ENCODE measurements at places on chromosomes 1 and 21.

GRCh38 chr21:28298251-28298672, 694.4 kb downstream of the LTN1 start:
- no peak for DNase-seq

DNA sequence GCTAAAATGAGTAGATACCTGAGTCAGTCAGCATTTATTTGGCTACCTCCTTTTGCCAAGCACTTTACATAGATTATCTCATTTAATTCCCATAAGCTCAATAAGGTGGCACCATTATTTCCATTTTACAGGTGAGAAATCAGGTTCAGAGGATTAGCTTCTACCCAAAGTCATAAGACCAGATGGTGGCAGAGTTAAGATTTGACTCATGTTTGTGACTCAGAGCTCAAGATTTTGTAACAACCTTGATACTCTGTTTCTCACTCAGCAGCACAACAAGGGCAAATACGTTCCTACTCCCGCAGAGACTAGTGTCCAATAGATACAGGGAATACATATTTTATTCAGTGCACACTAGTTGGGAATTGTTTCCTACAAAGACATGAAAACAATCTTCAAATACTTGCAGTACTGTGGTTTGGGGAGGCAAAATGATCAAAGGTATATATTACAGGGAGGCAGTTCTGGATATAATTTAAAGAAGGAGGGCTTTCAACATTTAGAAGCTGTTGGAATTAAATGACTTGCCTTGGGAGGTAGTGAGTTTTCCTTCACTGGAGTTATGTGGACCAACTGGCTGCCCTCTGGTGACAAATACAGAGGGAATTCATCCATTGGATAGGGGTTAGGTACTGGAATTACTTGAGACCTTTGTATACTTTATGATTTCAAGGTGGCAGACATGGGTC, 3.6 kb downstream of the LEPR start:
- DNase-seq = no peak

- peak; percentile 10 for DNase-seq
Measured at GRCh38 chr1:239814306-239814881, 277.3 kb upstream of the FMN2 start.

GRCh38 chr1:176897350-176898236, 266.9 kb downstream of the ASTN1 start:
- DNase-seq = peak; percentile 4

GRCh38 chr1:114156538-114157274, 3.0 kb upstream of the SYT6 start:
- DNase-seq = no peak

DNA sequence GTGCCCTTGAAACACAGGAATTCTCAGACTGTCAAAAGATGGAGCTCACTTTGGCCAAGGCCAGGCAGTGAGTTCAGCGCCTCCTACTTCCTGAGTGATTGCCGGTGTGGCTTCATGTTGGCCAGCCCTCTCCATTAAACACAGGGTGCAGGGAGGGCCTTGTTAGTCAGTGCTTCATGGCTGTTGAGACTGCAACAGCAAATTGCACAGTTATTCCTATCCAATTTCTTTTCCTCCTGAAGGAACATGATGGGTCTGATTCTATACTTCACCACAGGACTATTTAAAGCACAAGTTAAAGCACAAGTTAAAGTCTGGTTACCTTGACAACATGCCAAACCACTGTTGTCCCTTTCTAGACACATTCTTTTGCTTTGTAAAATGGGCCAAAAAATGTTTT, 156.6 kb downstream of the SIPA1L2 start:
- no peak for DNase-seq

- no peak for DNase-seq
Measured at GRCh38 chr1:155455588-155456195, 106.9 kb downstream of the ASH1L start.

- no peak for DNase-seq
Measured at GRCh38 chr1:61337037-61337436, 254.7 kb downstream of the NFIA start.

- no peak for DNase-seq
Measured at GRCh38 chr1:193192586-193192985, 6.2 kb upstream of the B3GALT2 start.

GRCh38 chr1:232628335-232629249, 1.3 kb downstream of the SIPA1L2 start:
- DNase-seq = no peak

GRCh38 chr21:39181205-39181818, 1.9 kb downstream of the PSMG1 start:
- DNase-seq = no peak

DNA sequence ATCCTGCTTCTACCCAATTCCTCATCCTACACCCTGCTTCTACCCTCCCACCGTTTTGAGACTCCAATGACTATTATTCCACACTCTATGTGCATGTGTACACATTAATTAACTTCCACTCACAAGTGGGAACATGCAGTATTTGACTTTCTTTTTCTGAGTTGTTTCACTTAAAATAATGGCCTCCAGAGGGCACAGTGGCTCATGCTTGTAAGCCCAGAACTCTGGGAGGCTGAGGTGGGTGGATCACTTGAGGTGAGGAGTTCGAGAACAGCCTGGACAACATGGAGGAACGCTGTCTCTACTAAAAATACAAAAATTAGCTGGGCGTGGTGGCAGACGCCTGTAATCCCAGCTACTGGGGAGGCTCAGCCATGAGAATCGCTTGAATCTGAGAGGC, 464.8 kb downstream of the PTBP2 start:
- DNase-seq = no peak

DNA sequence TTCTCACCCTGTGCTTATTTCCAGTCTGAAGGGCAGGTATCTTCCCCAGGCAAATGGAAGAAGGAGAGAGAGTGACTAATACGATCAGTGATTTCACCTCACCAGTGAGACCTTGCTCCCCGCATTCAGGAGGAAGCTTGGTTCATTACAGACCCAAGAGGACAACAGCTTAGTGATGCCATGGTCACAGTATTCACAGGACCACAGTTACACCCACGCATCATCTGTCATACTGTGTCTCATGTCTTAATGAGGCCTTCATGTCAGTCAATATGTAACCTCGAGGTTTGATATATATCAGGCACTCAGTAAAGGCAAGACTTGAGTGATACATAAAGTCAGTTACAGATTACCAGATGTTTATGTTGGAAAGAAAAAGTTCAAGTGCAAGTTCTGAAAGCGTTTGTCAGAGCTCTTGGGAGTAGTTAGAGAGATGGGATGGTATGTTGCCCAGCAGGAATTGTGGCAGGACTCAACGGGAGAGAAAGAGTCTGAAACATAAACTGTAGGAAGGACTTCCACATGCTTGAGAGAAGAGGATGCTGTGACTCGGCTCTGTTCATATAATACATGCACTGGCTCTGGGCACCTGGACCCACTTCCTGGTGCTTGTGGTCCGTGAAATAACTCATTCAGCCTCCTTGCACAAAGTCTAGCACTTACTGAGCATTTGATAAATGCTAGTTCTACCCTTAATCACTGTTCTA, 33.3 kb downstream of the GNPAT start:
- no peak for DNase-seq

DNA sequence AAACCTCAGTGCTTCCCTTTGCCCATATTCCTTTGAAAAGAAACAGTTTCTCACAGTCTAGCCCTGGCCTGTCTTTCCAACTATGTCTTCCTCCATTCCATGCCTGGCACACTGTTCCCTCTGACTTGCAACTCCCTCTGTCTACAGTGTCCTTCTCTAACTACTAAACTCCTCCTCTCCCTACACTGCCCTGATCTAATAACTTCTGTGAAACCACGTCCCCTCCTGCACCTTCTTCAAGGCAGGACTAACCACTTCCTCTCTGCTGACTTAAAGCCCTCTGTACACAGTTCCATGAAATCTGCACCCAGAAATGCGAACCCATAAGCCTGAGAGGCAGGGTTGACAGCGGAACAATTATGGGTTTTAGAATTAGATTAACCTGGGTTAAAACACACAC, 62.2 kb upstream of the ATP1B1 start:
- peak; percentile 66 for DNase-seq

GRCh38 chr1:211613951-211614350, 35.0 kb upstream of the SLC30A1 start:
- no peak for DNase-seq

GRCh38 chr1:36084497-36085115, 712 bp downstream of the TEKT2 start:
- no peak for DNase-seq

DNA sequence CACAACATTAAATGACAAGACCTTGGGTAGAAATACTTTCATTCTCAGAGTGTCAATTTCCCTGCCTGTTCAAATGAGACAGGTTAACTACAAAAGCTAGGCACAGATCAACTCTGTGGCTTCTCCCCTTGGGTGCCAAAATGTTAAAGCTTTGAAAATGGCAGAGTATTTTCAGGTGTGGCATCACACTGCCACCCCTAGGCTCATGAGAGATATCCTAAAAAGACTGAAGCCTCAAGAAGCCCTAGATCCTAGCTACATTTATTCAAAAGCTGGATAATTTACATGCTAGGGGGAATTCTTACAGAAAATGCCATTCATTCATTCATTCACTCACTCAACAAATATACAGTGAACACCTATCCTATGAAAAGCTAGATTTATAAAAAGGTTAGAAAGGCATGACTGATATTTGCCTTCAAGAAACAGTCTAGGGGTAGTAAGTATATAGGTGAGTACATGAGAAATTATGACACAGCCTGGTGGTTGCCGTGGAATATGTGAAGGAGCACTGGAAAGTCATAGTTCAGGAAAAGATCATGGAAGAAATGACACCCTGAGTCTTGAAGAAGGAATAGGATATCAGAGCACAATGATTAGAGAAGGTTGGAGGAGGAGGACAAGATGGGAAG, 15.9 kb upstream of the RAB4A start:
- DNase-seq = peak; percentile 64

DNA sequence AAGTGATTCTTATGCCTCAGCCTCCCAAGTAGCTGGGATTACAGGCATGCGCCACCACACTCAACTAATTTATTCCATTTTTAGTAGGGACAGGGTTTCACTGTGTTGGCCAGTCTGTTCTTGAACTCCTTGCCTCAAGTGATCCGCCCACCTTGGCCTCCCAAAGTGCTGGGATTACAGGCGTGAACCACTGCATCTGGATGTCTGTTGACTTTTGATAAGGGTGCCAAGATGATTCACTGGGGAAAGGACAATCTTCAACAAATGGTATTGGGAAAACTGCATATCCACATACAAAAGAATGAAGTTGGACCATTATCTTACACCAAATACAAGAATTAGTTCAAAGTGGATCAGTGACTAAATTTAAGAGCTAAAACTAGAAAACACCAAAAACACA, 19.8 kb downstream of the RO60 start:
- DNase-seq = no peak

DNA sequence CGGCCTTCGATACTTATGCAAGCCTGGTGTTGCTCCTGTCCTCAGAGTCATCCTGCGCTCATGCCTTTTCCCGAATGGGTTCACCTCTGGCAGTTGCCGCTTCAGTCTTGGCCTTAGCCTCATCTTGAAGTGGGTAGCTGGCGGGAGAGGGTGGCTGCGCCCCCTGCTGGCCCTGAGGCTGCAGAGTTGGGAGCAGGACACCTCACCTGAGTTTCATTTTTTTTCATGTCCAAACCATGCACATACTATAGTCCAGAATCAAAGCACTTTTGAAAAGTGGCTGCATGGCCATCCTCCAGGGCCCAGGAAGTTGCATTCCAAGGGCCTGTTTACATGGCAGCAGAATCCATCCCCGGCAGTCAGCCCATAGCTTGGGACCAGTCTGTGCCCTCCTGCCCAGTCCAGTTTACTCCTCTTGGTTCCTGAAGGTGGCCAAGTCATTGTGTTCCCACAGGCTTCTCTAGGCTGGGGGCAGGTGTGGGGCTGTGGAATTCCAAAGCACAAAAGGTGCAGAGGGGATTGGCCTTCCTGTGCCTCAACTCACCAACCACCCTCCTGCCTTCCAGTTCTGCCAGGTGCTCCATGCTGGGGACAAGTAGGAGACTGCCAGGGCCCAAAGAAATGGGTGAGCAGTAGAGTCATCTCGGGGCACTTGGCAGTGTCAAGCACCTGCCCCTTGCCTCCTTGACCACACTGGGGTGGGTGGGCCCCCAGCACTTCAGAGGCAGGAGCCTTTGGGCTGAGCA, 44.0 kb downstream of the YARS1 start:
- peak; percentile 74 for DNase-seq

DNA sequence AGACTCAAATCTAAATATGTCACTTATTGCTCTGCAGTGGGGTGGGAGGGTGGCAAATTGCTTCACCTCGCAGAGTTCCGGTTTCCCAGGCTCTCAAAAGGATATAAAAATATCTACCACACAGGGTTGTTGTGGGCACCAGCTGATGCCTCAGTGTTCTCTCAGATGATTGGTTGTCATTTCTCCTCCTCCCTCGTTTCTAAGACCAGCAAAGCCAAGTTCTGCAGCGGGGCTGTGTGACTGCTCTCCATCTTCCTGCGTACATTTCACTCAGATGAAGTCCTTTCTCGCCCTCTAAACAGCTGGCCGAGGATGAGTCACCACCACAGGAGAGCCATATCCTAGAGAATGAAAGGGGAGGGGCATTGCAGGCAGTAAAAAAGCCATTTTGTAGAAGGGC, 35.0 kb upstream of the VWA5B1 start:
- DNase-seq = peak; percentile 11

GRCh38 chr21:19353256-19353655, 949.7 kb upstream of the TMPRSS15 start:
- no peak for DNase-seq

- DNase-seq = no peak
Measured at GRCh38 chr1:162319493-162320175, 57.0 kb downstream of the SPATA46 start.

DNA sequence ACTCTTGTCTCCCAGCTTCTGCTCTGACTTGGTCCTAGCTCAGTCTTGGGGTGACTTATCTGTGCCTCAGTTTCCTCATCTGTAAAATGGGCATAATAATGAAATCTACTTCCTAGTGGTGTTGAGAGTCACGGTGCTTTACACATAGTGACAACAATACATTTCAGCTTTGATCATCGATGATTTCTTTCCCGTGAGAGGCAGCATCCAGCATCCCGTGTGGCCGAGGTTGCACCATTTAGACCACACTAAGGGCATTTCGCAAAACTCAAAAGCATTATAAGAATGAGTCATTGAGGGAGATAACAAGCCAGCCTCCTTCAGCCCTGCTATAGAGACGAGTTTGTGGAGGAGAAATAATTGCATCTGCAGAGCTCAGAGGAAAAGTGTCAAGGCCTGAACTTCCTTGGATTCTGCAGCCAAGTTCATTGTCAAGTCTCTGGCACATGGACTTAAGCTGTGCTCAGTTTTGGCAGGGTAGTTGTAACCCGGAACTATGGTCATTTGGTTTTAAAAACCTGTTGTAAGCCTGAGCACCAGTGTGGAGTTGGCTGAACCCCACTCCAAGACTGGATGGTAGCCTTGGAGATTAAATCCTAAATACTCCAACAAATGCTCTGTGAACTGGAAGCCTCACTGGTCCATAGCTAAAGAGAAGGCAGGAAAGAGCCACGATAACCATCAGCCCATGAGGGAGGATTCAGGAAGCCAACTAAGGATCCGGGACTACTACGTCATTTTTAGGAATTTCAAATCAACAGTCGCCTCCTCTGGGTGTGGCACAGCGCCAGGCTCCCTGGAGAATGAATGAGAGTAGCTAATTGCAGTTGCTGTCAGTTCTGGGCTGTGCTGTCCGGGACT, 64.2 kb downstream of the TCP10L start:
- DNase-seq = no peak

GRCh38 chr1:94383966-94384408, 34.2 kb upstream of the ABCD3 start:
- DNase-seq = no peak

- DNase-seq = no peak
Measured at GRCh38 chr1:241770115-241770514, 77.9 kb upstream of the EXO1 start.
